ENCODE measurements at places on chromosomes 12 and 14.

- DNase-seq, result no peak
These were observed 127.6 kb upstream of the EVL start for GRCh38 chr14:99937475-99938244.

DNA sequence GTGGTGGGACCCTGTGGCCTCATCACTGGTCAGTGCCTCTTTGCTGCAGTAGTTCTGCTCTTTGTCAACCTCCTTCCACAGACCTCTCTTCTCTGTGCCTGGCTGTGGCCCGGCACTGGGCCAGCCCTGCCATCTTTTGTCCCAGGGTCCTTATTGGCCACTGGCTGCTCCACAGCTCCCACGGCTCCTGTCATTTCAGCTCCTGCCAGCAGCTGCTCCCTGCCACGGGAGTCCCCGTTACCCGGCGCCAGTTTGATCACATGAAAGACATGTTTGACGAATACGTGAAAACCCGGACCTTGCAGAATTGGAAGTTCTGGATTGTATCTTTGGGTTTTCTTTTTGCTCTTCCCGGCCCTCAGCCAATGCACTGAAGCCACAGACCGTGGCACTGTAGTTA, 35.4 kb downstream of the IL31 start:
- no peak for DNase-seq

- no peak for DNase-seq
These were observed 30.3 kb downstream of the EEA1 start for GRCh38 chr12:92898755-92899154.

DNA sequence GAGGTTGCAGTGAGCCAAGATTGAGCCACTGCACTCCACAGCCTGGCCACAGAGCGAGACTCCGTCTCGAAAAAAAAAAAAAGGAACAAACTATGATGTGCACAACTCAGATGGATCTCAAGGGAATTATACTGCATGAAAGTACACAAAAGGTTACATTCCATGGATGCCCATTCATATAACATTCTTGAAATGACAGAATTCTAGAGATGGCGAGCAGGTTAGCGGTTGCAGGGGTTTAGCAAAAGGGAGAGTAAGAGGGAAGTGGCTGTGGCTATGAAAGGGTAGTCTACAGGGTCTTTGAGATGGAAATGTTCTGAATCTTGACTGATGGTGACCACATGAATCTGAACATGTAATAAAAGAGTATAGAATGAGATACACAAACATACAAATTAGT, 49.7 kb downstream of the CKB start:
- no peak for DNase-seq

- no peak for DNase-seq
These were observed 43.0 kb downstream of the CCNK start for GRCh38 chr14:99524091-99524661.

DNA sequence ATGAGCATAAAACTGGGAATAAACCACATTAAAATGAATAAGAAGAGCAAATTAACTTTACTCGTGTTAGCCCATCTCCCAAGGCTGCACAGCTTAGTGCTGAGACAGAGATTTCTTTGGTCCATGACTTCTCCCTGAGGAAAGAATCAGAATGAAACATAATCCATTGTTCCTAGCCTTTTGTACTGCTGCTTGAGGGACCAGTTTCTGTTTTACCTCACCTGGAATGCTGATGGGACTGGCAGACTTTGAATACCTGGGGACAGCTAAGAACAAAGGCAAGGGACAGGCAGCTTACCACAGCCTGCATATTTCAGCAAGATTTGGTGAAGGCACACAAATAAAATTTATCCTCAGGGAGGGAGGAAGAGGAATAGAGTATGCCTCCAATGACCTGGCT, 401.6 kb downstream of the CCDC91 start:
- no peak for DNase-seq

DNA sequence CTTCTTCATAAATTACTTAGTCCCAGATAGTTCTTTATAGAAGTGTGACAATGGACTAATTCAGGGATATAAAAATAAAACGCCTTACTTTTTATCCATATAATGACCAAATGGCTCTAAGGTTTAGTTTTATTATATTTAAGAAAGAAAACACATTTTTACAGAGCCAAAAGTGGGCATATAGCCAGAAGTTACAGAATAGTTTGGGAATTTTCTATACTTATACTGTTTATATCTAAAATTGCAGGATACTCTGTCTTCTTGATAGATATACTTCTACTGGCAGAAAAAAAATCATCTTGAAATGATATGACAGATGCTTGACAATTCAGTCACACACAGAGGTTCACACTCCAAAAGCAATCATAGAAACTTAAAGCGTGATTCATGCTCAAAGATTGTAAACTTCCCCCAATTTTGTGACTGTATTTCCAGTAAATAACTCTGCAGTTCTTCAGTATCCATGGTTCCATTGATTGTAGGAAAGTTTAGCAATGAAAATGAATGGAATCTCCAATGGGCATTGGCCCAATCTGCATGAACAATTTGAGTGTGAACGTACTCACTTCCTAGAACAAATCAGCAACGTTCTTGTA, 307.8 kb downstream of the NOVA1 start:
- no peak for DNase-seq

GRCh38 chr12:62673028-62673815, 206.6 kb downstream of the MON2 start:
- DNase-seq, result no peak

- no peak for DNase-seq
These were observed 2.9 kb downstream of the NGB start for GRCh38 chr14:77267937-77268699.

GRCh38 chr12:22656376-22656775, 31.4 kb downstream of the ETNK1 start:
- no peak for DNase-seq

- no peak for DNase-seq
These were observed 84.3 kb upstream of the NCOR2 start for GRCh38 chr12:124651516-124652273.

DNA sequence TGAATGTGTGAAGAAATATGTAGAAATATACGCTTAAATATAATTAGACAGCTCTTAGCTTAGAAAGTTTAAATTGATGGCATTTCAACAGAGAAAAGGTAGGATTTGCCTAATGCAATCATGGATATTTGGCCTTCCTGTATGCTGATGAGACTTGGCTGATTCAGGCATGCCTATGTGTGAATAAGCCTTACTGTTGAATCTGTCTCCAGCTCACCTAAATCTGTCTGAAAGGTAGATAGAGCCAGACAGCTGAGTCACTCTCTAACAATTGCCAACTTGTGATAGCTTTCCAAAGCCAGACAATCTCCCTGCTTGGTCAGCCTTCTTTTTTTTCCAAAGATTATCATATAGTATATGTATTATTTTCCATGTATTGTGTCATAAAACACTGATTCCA, 92.8 kb upstream of the FLRT2 start:
- DNase-seq, result no peak

DNA sequence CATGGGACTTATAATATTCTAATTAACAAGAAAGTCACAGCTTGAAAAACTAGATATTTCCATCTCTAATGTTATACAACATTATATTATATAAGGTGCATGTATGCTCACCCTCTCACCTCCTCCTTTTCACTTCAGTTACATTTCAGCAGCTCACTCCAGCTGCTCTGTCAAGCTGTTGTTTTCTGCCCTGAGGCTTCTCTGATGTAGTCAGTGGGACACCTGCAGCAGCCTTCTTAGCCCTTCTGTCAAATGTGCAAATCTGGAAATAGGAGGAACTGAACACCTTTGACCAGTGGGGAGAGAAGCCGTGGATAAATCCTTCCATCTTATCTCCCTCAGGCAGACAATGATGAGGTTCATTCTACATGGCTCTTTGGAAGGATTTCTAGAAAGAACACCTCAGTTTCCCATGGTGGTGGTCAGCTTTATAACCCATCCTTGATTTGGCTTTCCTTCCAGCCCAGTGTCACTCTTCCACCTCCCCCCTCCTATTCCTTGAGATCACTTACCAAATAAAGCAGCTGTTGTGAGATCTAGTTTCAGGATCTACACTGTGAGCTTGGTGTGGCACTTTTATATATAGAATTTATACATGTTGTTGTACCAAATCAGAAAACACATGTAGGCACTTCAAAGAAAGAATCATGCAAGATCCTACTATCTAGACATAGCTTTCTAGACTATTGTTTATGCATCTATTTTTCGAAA, 79.6 kb upstream of the STK38L start:
- peak; percentile 19 for DNase-seq

All from NAMALWA (cell line).